ENCODE measurements at places on chromosomes 5 and 9.
A peak's percentile ranks its signal among the peaks of the same experiment; 100 is the strongest.

GRCh38 chr9:130998597-130999244, 10.3 kb upstream of the LAMC3 start:
- no peak overlapping the region for H3K4me3 ChIP-seq
- H3K27ac ChIP-seq: no peak overlapping the region
- no peaks in the 10 kb centered on the region for H3K4me1 ChIP-seq
- DNase-seq: no peak

DNA sequence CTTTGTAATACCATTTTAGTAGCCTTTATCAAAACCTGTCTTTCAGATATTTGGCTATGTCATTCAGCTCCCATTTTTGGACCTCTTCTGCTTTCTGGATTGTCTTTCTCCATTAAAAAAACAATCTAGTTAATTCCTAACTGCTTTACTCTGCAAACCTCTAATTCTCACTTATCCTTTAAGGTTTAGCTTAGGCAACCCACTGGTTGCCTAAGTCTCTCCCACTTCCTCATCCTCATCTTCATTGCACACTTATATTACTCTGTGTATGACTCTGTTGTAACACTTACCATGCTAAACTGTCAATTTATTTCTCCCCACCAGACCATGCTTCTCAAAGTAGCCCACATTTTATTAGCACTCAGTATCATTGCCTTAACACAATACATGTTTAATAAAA, 205.0 kb upstream of the DMRTA1 start:
- H3K4me1 ChIP-seq: peaks cover 39% of the 10 kb centered on the region
- H3K36me3 ChIP-seq: no peaks in the 10 kb centered on the region
- H3K27ac ChIP-seq: no peak overlapping the region
- no peak overlapping the region for H3K4me3 ChIP-seq

GRCh38 chr5:76764374-76764773, 48.4 kb downstream of the F2R start:
- no peak overlapping the region for H3K27ac ChIP-seq
- no peaks in the 10 kb centered on the region for H3K27me3 ChIP-seq
- no peaks in the 10 kb centered on the region for H3K36me3 ChIP-seq
- H3K4me3 ChIP-seq: no peak overlapping the region
- DNase-seq: no peak

DNA sequence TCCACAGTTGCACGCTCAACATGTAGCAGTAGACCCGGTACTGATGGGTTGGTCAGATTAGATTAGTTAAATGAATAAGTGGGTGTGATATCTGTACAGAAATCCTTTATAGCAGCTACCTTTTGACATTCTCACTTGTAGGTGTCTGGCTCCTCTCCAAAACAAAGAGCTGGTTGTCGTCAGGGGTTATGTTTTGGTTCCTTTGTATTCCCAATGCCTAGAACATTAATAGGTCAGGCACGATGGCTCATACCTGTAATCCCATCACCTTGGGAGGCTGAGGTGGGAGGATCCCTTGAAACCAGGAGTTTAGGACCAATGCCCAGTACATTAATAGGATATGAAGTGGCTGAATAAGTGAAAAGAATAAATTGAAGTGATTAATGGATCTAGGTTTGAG, 182.1 kb downstream of the SNCAIP start:
- no peak for DNase-seq
- H3K36me3 ChIP-seq: no peaks in the 10 kb centered on the region
- H3K4me1 ChIP-seq: no peaks in the 10 kb centered on the region
- no peak overlapping the region for H3K27ac ChIP-seq
- H3K4me3 ChIP-seq: no peak overlapping the region

- DNase-seq: no peak
- peaks cover 5% of the 10 kb centered on the region for H3K27me3 ChIP-seq
- peak overlapping the region; percentile 49 for H3K27ac ChIP-seq
- no peaks in the 10 kb centered on the region for H3K36me3 ChIP-seq
These were observed 20.4 kb upstream of the UBLCP1 start for GRCh38 chr5:159242656-159243055.

- no peaks in the 10 kb centered on the region for H3K4me1 ChIP-seq
- H3K4me3 ChIP-seq: no peak overlapping the region
- H3K27ac ChIP-seq: no peak overlapping the region
- H3K27me3 ChIP-seq: no peaks in the 10 kb centered on the region
- DNase-seq: no peak
- no peaks in the 10 kb centered on the region for H3K36me3 ChIP-seq
These were observed 32.5 kb upstream of the FAM174A start for GRCh38 chr5:100502684-100503083.

GRCh38 chr5:40774623-40775022, 18.9 kb upstream of the TTC33 start:
- no peaks in the 10 kb centered on the region for H3K27me3 ChIP-seq
- H3K4me3 ChIP-seq: no peak overlapping the region
- H3K4me1 ChIP-seq: peaks cover 19% of the 10 kb centered on the region
- H3K27ac ChIP-seq: no peak overlapping the region
- DNase-seq: no peak

- no peaks in the 10 kb centered on the region for H3K36me3 ChIP-seq
- H3K4me1 ChIP-seq: peaks cover 19% of the 10 kb centered on the region
- no peak overlapping the region for H3K27ac ChIP-seq
- no peak for DNase-seq
- H3K27me3 ChIP-seq: no peaks in the 10 kb centered on the region
- H3K4me3 ChIP-seq: no peak overlapping the region
These were observed 432.5 kb upstream of the MEF2C start for GRCh38 chr5:89315286-89316100.

All from activated CD4-positive, alpha-beta T cell treated with anti-CD3 and anti-CD28 coated beads for 36 hours (primary cell).